ENCODE measurements at places on chromosomes 1 and 21.

- DNase-seq = no peak
Observed at GRCh38 chr1:82837766-82838465, 1037.2 kb downstream of the ADGRL2 start.

DNA sequence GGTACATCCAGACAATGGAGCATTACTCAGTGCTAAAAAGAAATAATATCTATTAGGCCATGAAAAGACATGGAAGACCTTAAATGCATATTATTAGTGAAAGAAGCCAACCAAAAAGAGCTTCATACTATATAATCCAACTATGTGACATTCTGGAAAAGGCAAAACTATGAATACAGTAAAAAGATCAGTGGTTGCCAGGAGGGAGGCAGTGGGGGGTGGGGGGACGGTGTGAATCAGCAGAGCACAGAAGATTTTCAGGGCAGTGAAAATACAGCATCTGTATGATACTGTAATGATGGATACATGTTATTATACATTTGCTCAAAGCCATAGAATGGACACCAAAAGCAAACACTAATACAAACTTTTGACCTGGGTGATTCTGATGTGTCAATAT lies 339.4 kb upstream of the SNX7 start:
- DNase-seq = no peak

DNA sequence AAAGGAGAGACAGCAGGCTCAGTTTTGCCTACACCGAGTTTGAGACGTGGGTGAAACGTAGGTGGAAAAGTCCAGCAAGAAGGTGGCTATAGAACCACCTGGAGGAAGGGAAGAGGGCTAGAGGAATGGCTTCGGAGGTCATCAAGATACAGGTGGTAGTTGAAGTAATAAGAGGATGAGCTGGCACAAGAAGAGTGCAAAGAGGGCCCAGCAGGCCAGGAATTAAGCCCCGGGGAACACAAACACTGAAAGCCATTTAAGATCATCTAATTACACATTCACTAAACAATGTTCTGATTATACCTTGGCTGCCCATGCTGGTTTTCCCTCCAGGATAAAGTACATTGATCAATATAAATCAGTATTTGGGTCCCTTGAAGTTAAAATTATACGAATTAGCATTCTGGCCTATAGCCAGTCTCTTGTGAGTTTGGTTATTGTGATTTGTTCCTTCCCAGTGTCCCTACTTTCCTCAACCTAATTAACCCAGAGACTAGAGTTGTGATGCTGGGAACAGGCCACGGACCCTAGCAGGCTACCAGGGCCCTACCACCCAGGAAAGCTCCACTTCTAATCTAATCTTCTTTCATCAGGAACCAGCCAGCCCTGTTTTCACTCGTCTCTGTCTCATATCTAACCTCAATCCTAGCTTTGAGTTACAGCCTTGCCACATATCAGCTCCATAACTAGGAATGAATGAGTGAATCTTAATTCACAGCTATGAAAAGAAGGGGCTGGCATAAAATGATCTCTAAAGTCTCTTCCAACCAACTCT lies 26.4 kb upstream of the PPP1R15B start:
- no peak for DNase-seq

- peak; percentile 72 for DNase-seq
Observed at GRCh38 chr1:38028105-38028591, 15.6 kb downstream of the UTP11 start.

DNA sequence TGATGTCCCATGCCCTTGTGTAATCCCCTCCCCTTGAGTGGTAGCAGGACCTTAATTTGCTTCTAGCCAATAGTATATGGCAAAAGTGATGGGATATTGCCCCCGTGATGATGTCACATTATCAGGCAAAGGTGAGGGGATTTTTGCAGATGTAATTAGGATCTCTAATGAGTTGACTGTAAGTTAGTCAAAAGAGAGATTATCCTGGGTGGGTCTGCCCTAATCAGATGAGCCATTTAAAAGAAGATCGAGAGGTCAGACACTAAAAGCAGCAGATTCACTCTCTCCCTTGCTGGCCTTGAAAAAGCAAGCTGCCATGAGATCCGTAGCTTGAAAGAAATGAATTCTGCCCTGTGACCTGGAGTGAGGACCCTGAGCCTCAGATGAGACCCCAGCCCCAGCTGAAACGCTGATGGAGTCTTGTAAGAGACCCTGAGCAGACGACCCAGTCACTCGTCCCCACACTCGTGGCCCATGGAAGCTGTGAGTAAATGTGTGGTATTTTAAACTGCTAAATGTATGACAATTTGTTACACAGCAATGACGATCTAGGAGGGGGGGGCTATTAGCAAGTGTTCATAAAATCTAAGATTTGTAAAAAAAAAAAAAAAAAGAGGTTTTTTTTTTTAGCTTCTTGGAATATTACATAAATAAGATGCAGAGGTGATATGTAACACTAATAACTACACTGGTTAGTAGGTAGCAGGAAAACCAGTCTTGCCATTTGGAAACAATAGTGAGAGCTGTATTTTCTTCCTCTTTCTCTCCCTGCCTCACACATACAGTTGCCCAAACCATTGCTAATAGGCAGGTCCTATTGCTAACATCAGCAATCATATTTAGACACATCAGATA lies 50.3 kb upstream of the TARBP1 start:
- no peak for DNase-seq

DNA sequence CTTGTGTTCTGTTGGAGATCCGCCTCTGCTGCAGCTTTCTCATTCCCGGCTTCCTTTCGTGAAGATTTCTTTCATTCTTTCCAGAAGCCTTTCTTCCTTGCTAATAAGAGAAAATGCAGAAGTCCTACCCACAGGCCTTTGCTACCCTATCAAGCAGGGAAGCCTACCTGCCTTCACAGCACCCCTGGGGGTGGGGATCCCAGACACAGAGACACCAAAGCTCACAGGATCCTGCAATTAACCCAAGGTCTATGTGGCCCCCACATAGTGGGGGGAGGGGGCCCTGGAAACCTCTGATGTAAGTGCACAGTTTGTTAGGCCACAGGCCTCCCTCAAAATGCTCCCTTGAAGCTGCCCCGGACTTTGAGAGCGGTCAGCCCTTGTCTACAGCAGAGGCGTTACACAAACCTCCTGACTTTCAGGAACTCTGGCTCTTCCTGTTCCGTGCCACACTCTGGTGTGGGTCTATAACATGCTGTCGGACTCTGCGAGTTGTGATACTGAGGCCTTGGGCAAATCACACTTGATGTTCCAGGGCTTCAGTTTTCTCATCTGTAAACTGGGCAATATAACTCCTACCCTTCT lies 31.2 kb downstream of the NKAIN1 start:
- DNase-seq = no peak

DNA sequence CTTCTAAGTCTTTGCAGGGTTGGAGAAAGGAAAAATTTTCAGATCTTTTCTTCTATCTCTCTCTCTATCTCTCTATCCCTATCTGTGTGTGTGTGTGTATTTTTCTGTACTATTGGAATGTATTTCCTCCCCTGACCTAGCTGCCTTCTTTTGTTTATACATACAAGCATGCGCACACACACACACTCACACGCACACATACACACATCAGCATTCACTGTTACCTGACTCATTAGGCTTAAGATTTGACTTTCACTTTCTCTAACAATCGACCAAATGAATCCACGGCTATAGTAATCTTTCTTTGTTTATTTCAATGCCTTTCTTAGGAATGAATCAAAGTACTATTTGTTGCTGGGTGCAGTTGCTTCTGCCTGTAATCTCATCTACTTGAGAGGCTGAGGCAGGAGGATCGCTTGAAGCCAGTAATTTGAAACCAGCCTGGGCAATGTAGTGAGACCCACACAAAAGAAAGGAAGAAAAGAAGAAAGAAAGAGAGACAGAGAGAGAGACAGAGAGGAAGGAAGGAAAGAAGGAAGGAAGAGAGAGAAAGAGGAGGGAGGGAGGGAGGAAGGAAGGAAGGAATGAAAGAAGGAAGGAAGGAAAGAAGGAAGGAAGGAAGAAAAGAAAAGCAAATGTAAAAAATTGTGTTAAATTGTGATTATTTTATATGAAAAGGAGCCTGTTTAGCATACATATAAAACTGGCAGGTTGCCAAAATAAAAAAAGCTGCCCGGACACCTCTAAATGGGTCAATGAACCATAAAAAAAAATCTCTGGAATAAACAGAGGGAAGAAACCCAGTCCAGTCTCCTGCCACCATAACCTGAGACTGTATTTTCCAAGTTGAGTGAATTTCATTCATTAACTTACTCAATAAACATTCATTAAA lies 206.8 kb downstream of the ZNF326 start:
- DNase-seq = no peak

DNA sequence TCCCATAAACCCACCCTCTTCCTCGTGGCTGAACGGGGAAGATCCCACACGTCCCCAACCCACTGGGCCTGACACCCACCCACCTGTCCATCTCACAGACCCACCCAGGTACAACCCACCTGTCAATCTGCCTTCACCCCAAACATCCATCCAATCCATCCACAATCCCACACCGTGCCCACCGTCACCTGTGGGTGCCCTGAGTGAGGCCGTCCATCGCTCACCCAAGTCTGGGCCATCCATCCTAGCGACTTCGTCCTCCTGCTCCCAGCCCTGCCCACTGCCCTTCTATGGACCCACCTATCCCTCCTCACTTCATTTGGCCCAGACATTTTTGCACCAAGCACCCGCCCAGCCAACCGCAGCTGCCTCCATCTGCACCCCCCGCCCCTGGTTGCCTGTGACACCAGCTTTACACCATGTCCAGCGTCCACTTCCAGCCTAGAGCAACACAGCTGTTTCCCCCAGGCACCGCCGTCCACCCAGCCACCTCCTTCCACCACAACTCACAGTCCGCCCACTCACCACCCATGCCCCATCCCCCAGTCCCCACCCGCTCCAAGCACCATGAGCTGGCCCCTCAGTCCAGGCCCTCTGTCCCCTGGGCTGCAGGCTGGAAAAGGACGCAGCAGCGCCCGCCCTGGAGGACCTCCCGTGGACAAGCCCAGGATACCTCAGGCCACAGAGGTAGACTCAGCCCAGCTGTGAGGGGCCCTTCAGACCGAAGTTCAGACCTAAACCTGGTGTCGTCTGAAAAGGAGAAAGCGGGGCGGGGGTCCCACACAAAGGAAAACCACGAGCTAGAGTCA lies 7.7 kb downstream of the TTLL10 start:
- DNase-seq = no peak

GRCh38 chr1:221706876-221707582 lies 34.9 kb downstream of the DUSP10 start:
- DNase-seq = no peak

- no peak for DNase-seq
Observed at GRCh38 chr1:206537141-206537540, 29.8 kb downstream of the RASSF5 start.

- DNase-seq = no peak
Observed at GRCh38 chr1:223774134-223774814, 61.9 kb downstream of the CAPN2 start.

DNA sequence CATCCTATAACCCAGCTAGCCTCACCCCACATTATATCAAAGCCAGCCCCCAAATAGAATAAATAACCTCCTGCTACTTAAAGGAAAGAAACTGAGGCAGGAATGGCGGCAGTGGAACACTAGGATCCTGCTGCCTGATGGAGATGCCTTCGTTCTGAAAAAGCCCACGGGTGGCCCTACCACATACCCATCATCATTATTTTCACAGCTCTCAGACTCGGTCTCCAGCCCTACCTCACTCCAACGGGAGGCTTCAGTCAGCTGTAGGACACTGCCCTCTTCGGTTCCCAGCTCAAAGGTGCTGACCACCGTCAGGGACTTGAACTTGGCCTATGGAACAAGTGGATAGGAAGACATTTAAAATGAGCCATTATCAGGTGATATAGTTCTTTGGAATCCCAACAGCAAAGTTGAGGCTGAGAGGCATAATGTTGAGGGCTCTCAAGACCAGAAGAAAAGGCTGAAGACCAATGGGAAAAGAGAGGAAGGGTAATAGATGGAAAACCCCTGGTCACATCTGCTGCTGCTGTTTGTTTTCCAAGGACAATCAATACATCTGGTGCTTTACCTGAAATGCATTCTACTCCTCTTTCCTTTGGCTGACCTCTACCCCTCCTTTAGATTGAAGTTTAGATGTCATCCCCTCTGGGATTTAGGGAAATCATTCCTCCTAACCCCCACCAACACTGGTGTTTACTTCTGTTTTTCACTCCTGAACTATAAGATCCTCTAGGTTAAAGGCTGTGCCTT lies 7.8 kb upstream of the ANKRD35 start:
- no peak for DNase-seq

DNA sequence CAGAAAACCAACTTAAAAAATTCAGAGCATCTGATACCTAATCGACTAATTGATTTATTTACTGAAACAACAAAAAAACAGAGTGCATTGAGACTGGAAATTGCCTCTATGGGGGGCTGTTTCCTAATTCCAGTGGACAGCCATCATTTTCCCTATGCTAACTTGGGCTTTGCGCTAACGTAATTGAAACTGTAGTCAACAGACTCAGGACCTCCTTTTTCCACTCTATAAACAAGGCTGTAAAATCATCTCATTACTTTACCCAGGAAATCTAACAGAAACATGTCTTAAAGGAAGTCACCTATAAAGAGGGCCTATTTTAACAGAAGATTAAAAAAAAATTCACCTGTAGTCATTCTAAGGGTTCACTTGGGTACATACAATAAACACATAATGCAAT lies 2.1 kb downstream of the ERG start:
- DNase-seq = no peak

GRCh38 chr21:35350965-35351364 lies 301.9 kb upstream of the RUNX1 start:
- DNase-seq = no peak

- DNase-seq = no peak
Observed at GRCh38 chr1:71196685-71197084, 115.8 kb upstream of the ZRANB2 start.

- no peak for DNase-seq
Observed at GRCh38 chr1:150092180-150092791, 24.7 kb downstream of the VPS45 start.

- DNase-seq = no peak
Observed at GRCh38 chr1:104380003-104380402, 630.3 kb downstream of the AMY1C start.

GRCh38 chr1:53580009-53580400 lies 120.8 kb downstream of the DMRTB1 start:
- DNase-seq = no peak

DNA sequence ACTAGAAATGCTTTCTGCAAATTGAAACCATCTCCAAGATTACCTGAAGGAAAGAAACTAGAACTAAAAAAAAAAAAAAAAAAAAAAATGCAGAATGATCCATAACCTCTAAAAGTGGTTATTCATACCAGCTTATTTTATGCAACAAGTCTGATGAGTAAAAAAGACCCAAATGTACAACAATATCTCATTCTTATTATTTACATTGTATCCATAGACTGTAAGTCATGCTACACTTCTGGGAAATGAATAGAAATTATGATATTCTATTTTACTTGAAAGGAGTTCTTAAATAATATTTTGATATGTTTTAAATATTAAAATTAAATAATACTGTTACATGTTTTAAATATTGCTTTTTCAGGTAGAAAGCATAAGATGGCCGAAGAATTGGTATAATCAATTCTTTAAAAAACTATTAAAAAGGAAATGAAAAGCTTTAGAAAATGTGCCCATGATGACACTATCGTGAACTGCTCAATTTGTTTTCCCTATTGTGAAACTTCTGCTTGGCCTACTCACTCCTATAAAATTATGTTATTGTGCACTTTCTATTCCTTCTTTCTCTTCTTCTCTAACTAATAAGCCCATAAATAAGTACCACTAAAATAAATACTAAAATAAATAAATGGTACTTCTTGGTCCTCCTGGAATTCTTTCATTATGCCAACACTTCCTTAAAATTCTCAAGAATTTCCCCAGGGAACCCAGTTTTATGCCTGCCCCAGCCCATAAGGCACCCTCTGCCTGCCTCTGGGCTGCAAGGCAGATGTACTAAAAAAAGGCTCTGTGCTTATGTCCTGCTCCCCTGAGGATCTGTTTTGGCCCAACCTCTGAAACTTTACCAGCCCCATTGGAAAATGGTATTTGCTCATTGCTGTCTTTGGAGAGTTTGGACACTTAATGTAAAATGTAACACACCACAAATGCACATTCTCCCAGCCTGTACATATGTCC lies 18.1 kb downstream of the SAMSN1 start:
- no peak for DNase-seq
